ENCODE measurements at places on chromosomes 16 and 17. TPM values are rescaled to one million over a fixed set of nuclear protein-coding genes. Genes with fewer than 3 reads are reported as not detected.

Gene DRC3
- total RNA-seq = not detected

Gene ATF7IP2
- 18.7 TPM for total RNA-seq

DNA sequence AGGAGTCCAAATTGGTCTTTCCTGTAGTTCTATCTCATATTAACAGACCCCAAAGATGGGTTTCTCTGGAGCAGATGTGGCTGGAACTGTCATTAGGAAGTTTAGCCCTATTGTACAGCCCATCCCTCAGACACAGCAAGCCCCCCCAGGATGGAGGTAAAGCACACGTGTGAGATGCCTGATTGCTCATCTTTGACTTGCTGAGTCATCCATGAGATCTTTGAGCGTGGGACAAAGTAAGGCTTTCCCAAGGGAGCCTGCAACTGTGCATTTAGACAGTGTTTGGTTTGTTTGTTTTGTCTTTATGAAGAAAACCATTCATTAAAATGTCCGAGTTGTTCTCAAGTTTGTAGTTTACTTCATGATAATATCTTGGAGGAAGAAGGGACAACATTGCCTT is 145.3 kb upstream of the CDH13 start:
- H3K4me1 ChIP-seq = no peaks in the 10 kb centered on the region
- H3K4me3 ChIP-seq = no peak overlapping the region
- H3K27ac ChIP-seq = no peak overlapping the region
- no peaks in the 10 kb centered on the region for H3K36me3 ChIP-seq
- DNase-seq = no peak

DNA sequence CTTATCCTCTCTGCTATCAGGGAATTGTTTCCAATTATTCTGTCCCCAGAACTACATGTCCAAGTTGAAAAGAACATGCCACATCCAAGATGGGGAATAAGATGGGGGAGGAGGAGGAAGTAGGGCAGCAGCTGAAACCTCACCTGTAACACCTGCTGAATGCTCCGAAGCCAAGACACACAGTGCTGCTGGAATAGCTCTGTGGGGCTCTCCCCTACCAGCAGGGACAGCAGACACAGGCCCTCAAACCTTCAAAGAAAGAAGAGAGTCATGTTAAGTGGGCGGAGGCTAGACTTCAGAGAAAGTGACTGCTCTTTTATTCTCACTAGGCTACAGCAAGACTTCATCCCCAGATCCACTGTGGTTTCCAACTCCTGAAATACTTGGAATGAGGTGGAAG is 13.2 kb downstream of the PELP1 start:
- H3K27ac ChIP-seq = no peak overlapping the region
- peaks cover 4% of the 10 kb centered on the region for H3K4me1 ChIP-seq
- H3K27me3 ChIP-seq = no peaks in the 10 kb centered on the region
- no peak overlapping the region for H3K4me3 ChIP-seq

- no peak overlapping the region for H3K4me3 ChIP-seq
- no peak overlapping the region for H3K27ac ChIP-seq
- no peak for DNase-seq
- no peaks in the 10 kb centered on the region for H3K27me3 ChIP-seq
Observed at GRCh38 chr17:28881533-28882056, 15.9 kb downstream of the FLOT2 start.

Gene PDE6G
- total RNA-seq = 12.0 TPM

DNA sequence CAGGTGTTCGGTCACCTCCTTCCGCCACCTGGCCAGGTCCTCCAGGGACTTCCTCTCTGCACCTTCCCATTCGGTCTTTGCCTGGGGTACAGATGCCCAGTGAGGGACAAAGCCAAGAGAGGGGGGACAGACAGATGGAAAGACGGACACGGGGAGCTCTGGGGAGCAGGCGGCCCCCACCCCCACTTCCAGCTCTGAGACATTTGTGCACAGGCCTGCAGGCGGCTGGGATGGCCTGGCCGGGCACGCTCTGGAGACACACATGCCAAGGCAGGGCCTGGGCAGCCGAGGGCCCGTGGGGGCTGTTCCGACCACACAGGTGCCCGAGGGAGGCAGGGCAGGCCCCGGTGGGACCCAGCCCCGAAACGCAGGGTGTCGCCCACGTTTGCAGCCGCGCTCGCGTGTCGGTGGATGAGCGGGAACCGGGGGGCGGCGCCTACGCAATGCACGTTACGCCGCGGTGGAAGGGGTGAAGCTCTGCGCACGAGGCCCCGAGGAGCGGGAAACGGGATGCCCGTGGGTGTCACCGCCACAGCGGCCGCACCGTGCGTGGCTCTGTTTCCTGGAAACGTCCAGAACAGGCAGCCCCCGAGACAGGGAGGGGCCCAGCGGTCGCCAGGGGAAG is 6.0 kb downstream of the PERCC1 start:
- no peak for DNase-seq
- no peaks in the 10 kb centered on the region for H3K27me3 ChIP-seq
- no peak overlapping the region for H3K4me3 ChIP-seq
- H3K27ac ChIP-seq = no peak overlapping the region
- H3K4me1 ChIP-seq = no peaks in the 10 kb centered on the region
- no peaks in the 10 kb centered on the region for H3K36me3 ChIP-seq

Gene ATP2A1
- 3.4 TPM for total RNA-seq

GRCh38 chr17:2925011-2925410 is 128.8 kb downstream of the RAP1GAP2 start:
- no peaks in the 10 kb centered on the region for H3K36me3 ChIP-seq
- no peaks in the 10 kb centered on the region for H3K4me1 ChIP-seq
- H3K4me3 ChIP-seq = no peak overlapping the region
- no peak overlapping the region for H3K27ac ChIP-seq
- no peak for DNase-seq

- no peak for DNase-seq
- H3K27me3 ChIP-seq = peaks cover 6% of the 10 kb centered on the region
- no peaks in the 10 kb centered on the region for H3K36me3 ChIP-seq
- no peaks in the 10 kb centered on the region for H3K4me1 ChIP-seq
Observed at GRCh38 chr17:65485388-65486299, 75.8 kb downstream of the AXIN2 start.

DNA sequence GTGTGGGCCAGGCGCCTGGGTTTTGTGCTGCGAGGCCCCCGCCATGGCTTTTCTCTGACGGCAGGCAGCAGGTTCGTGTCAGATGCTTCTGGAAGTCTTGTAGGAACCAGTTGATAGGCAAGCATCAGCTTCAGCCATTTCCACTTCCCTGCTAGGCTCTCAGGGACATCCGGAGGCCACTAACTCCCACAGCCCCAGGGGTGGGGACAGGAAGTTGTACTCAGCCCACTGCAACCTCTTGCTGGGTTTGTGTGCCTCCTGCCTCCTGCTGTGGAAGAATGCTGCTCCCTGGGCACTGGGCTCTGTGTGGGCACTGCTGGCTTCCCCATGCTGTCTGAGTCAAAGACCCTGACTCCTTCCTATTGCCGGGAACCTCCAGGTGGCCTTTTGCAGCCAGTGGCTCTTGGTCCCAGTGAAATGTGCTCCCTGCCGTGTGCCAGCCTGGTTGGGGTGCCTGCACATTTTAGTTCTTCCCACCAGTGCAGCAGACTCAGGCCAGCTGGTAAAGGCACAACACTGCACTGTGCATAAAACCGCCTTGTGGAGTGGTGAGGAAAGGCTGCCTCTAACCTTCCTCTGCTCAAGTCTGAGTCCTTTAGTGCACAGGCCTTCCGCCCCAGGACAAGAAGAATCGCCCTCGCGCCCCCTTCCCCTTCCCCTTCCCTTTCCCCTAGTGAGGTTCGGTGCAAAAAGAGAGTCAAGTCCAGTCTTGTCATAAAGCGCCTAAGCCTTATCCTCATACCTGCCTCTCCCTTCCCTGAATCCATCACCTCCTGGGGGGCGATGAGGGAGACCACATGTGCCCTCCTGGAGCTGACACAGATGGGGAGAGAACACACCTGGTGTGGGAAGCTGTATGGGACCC is 16.6 kb downstream of the LDHD start:
- peak; percentile 84 for DNase-seq
- H3K4me3 ChIP-seq = peak overlapping the region; percentile 19
- H3K27me3 ChIP-seq = no peaks in the 10 kb centered on the region
- peaks cover 56% of the 10 kb centered on the region for H3K4me1 ChIP-seq
- H3K36me3 ChIP-seq = peaks cover 7% of the 10 kb centered on the region
- H3K27ac ChIP-seq = peak overlapping the region; percentile 93

DNA sequence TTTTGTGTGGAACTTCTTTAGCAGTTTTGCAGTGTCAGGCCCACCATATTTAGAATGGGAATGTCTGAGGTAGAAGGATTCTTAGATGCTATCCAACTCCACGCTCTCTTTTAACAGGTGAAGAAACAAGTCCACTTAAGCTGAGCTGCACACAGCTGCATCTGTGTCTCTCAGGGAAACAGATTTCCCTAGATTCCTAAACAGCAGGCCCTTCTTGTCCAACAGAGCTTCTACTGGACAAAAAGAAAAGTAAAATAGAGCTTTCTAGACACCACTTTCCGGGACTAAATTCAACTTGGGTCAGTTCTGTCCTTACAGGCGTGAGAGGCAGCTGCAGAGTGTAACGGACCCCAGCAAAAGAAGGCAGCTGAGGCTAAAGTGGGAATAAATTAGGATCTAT is 51.7 kb downstream of the SNX11 start:
- H3K27ac ChIP-seq = no peak overlapping the region
- peaks cover 8% of the 10 kb centered on the region for H3K4me1 ChIP-seq
- H3K36me3 ChIP-seq = peaks cover 19% of the 10 kb centered on the region
- no peaks in the 10 kb centered on the region for H3K27me3 ChIP-seq
- H3K4me3 ChIP-seq = no peak overlapping the region
- DNase-seq = no peak

GRCh38 chr17:78820841-78821240 is 19.8 kb downstream of the USP36 start:
- DNase-seq = no peak
- peaks cover 49% of the 10 kb centered on the region for H3K4me1 ChIP-seq
- no peak overlapping the region for H3K4me3 ChIP-seq
- peaks cover 68% of the 10 kb centered on the region for H3K36me3 ChIP-seq
- peak overlapping the region; percentile 39 for H3K27ac ChIP-seq

GRCh38 chr16:11414815-11415775 is 69.8 kb downstream of the RMI2 start:
- no peaks in the 10 kb centered on the region for H3K27me3 ChIP-seq
- H3K27ac ChIP-seq = no peak overlapping the region
- no peak for DNase-seq
- no peaks in the 10 kb centered on the region for H3K4me1 ChIP-seq
- no peaks in the 10 kb centered on the region for H3K36me3 ChIP-seq
- H3K4me3 ChIP-seq = no peak overlapping the region

GRCh38 chr16:85067426-85067825 is 39.8 kb downstream of the KIAA0513 start:
- no peaks in the 10 kb centered on the region for H3K4me1 ChIP-seq
- no peak overlapping the region for H3K27ac ChIP-seq
- no peaks in the 10 kb centered on the region for H3K27me3 ChIP-seq
- DNase-seq = no peak

Gene DPEP1
- not detected for total RNA-seq

Gene PSME3
- total RNA-seq = 166 TPM

DNA sequence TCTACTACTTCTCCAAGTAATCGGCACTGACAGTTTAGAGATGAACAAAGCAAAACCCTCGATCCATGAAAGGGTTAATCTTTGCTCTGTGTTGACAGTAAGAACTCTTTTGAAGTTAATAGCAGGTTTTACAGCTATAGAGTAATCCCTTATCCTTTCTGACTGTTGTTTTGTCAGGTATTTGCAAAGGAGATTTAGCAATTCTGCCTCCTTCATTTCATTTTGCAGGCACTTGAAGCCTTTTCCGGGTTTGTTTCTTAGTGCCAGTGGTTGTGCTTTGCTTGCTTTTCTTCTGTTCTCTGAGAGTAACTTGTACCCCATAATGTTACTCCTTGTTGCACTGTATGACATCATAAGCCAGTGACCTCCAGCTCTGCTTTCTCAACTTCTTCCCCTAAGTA is 64.5 kb downstream of the TANGO6 start:
- peaks cover 4% of the 10 kb centered on the region for H3K36me3 ChIP-seq
- H3K27ac ChIP-seq = no peak overlapping the region
- H3K4me1 ChIP-seq = no peaks in the 10 kb centered on the region
- no peak overlapping the region for H3K4me3 ChIP-seq
- no peak for DNase-seq

Gene HSPB9
- 0.58 TPM for total RNA-seq

- no peaks in the 10 kb centered on the region for H3K27me3 ChIP-seq
- peaks cover 8% of the 10 kb centered on the region for H3K36me3 ChIP-seq
- H3K4me1 ChIP-seq = peaks cover 30% of the 10 kb centered on the region
Observed at GRCh38 chr17:5282642-5283217, 646 bp downstream of the RABEP1 start.

DNA sequence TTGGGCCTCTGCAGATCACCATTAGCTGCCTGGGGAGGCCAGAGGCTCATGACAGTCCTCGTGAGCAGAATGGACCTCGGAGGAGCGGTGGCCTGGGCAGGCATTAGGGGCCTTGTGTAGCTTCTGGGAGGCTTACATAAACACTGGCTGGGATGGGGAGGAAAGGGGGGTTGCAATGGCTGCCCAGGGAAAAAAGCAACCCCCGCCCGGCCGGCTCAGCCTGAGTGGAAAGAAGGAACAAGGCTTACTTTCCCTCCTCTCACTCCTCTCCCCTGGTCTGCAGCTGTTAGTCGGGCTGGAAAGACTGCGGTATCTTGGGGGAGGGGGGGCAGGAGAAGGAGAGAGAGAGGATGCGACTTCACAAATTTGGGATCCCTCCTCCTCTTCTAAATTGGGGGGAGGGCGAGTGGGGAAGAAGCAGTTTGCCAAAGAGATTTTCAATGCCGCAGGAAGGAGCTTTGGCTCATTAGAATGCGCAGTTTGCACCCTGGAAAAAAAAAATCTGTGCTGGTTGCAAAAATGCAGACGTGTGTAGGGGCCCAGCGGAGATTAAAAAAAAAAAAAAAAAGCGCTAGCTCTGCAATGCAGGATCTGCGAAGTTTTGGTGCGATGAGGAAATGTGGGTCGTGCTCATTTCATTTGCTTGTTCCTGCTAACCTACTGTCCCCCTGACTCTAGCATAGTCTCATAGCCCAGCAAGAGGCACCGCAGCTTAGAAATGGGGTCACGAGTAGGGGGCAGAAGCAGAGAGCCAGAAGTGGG is 6.6 kb upstream of the NR1D1 start:
- no peaks in the 10 kb centered on the region for H3K27me3 ChIP-seq
- H3K36me3 ChIP-seq = no peaks in the 10 kb centered on the region
- peaks cover 79% of the 10 kb centered on the region for H3K4me1 ChIP-seq
- H3K27ac ChIP-seq = no peak overlapping the region
- DNase-seq = no peak

Gene NPIPA3
- total RNA-seq = not detected

- no peaks in the 10 kb centered on the region for H3K36me3 ChIP-seq
- H3K27ac ChIP-seq = no peak overlapping the region
- H3K4me1 ChIP-seq = peaks cover 63% of the 10 kb centered on the region
- DNase-seq = no peak
Observed at GRCh38 chr16:10943064-10943353, 741 bp upstream of the DEXI start.
